Activated naive CD4-positive, alpha-beta T cell treated with anti-CD3 and anti-CD28 coated beads for 36 hours (primary cell): ENCODE measurements at places on chromosomes 5 and 9. TPM values are rescaled to one million over a fixed set of nuclear protein-coding genes. Genes with fewer than 3 reads are reported as not detected.
A peak's percentile ranks its signal among the peaks of the same experiment; 100 is the strongest.

The ACTBL2 gene
- total RNA-seq = not detected

The EMB gene
- total RNA-seq = 43.7 TPM

The ASPN gene
- total RNA-seq = not detected

The SNX30 gene
- total RNA-seq = 4.1 TPM

The NMUR2 gene
- not detected for total RNA-seq

The SPACA9 gene
- total RNA-seq = 2.9 TPM

GRCh38 chr9:136742591-136743391 lies at the start of gene LCN10:
LCN10 (minus strand) TSS chr9:136742940; CDS start chr9:136742903, 37 bp downstream.
- no peak within 1 kb of the TSS for H3K27ac ChIP-seq
- no peaks in the 10 kb centered on the region for H3K36me3 ChIP-seq
- H3K4me1 ChIP-seq = peaks cover 18% of the 10 kb centered on the region

DNA sequence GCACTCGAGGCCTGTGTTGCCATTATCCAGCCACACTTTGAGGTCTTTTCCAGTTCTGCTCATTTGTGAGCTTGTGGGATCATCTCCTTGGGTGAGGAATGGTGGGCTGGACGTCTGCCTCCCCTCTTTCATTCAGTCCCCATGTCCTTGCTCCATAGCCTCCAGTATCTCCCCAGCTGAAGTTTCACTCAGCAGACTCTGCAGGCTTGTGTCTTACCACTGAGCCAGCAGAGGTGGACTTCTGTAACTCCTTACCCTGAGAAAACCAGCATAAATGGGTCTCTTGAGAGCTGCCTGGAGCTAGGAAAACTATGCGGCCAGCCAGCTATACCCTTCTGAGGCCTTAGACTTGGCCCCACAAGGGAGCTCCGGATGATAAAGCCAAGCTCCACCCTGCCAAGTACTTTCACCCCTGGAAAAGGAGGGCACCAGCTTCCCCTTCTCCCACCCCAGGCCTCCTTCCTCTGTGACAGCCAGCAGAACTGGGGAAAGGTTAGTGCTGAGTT lies 12.2 kb downstream of the IRF1 start:
- DNase-seq = no peak
- peaks cover 7% of the 10 kb centered on the region for H3K36me3 ChIP-seq
- H3K4me1 ChIP-seq = peaks cover 54% of the 10 kb centered on the region

DNA sequence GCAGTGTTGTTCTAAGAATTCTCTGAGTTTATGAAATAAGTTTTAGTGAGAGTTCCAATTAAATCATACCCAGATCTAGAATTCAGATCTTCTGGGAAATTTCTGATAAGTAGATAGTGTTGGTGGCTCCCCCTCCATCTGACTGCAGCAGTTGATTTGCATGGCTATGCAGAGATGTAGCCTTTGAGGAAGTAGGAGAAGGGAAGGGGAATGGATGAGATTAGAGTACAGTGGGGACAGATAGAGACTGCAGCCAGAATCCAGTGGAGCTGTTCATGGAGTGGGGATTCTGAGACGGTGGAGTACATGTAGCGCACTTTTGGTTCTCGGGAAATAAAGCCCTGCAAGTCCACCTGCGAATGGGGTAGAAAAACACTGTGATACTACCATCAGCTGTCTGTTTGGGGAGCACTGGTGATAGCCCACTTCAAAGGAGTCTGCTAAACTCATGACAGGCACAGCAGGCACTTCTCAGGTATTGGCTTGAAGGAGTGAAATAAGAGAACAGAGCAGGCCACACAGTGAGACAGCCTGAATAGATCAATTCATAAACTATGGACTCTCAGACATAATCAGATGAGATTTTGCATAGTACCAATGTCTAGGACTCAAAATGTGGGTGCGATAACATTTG lies 96.8 kb downstream of the ALDH1A1 start:
- no peak overlapping the region for H3K27ac ChIP-seq
- no peak overlapping the region for H3K4me3 ChIP-seq
- no peaks in the 10 kb centered on the region for H3K4me1 ChIP-seq

DNA sequence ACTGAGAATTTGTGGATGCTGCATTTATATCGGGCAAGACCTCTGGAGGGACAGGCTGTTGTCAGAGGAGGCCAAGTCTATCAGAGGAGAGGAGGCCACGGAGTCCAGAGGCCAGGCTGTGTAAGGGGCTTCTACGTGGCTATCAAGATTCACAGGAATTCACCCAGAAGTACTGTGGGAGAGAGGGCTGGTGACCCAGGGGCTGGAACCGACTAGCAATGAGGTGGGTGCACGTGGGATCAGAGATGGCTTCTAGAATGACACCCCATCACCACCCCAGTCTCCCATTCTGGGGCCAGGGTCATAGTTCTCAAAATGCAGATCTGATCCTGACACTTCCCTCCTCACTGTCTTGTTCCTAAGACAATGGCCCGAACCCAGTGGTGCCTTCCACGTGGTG lies 61.2 kb upstream of the PHYKPL start:
- H3K4me3 ChIP-seq = no peak overlapping the region
- no peaks in the 10 kb centered on the region for H3K36me3 ChIP-seq
- H3K4me1 ChIP-seq = no peaks in the 10 kb centered on the region

DNA sequence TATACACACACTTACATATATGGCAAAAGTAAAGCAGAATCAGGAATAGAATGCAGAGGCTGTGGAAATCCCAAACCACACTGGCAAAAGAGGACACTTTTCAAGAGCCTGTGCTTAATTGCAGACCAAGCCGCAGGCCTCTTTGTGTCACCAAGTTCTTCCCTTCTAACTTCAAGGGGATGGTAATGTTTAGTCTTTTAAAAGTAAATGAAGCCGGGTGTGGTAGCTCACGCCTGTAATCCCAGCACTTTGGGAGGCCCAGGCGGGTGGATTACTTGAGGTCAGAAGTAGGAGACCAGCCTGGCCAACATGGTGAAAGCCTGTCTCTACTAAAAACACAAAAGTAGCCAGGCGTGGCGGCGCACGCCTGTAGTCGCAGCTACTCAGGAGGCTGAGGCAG lies 28.7 kb downstream of the ROR2 start:
- H3K36me3 ChIP-seq = no peaks in the 10 kb centered on the region
- H3K4me1 ChIP-seq = no peaks in the 10 kb centered on the region
- H3K4me3 ChIP-seq = no peak overlapping the region
- no peak for DNase-seq

GRCh38 chr5:71695071-71695470 lies 24.0 kb upstream of the CARTPT start:
- peaks cover 9% of the 10 kb centered on the region for H3K27me3 ChIP-seq
- no peak for DNase-seq
- H3K4me1 ChIP-seq = peaks cover 9% of the 10 kb centered on the region
- peaks cover 5% of the 10 kb centered on the region for H3K36me3 ChIP-seq
- H3K27ac ChIP-seq = no peak overlapping the region
- no peak overlapping the region for H3K4me3 ChIP-seq

- H3K27ac ChIP-seq = no peak overlapping the region
- no peak overlapping the region for H3K4me3 ChIP-seq
- H3K4me1 ChIP-seq = no peaks in the 10 kb centered on the region
- no peaks in the 10 kb centered on the region for H3K36me3 ChIP-seq
Measured at GRCh38 chr9:133758228-133758627, 20.1 kb upstream of the SARDH start.

DNA sequence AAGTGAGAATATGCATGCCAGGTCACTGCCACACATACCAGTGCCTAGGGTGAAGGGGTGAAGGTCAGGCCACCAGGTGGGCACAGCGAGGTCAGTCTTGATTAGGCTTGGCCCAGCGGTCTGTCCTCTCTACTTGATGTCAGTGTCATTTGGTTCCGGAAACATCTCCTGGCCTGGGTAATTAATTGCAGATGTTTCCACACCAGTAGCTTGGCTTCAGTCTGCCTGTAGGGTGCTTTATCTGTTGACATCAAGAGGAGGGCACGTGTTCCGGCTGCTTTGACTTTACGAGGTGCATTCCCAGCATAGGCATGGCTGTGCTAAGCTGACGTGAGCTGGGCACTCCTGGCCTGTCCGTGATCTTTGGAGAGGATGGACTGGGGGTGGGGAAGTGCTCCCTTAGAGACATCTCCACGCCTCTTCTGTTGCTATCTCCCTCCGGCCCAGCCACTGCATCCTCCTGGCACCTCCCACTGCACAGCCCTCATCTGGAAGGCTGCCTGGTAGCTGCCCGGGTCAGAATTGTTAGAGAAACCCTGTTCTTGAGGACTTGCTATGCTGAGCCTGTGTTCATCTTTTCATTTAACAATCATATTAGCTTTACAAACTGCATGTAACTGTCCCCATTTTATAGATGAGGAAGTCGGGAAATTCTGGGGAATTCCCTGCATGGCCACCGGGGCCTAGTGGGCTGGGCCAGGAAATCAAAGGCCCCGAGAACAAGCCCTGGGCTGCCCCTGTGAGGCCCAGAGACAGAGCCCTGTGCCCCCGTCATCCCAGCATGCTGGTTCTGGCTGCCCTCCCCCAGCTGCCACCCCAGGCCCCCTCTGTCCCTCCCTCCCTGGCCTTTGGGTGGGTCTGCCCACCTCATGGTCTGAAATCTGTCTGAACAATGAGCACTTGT lies 29.1 kb downstream of the JADE2 start:
- H3K27me3 ChIP-seq = no peaks in the 10 kb centered on the region
- peaks cover 37% of the 10 kb centered on the region for H3K36me3 ChIP-seq
- peak overlapping the region; percentile 80 for H3K4me3 ChIP-seq
- peaks cover 50% of the 10 kb centered on the region for H3K4me1 ChIP-seq

GRCh38 chr5:151577566-151577965 lies 13.6 kb downstream of the FAT2 start:
- H3K27me3 ChIP-seq = no peaks in the 10 kb centered on the region
- H3K27ac ChIP-seq = no peak overlapping the region
- H3K36me3 ChIP-seq = no peaks in the 10 kb centered on the region
- DNase-seq = no peak
- H3K4me3 ChIP-seq = no peak overlapping the region

- no peak overlapping the region for H3K4me3 ChIP-seq
- H3K27ac ChIP-seq = no peak overlapping the region
- peaks cover 11% of the 10 kb centered on the region for H3K4me1 ChIP-seq
- no peaks in the 10 kb centered on the region for H3K27me3 ChIP-seq
Measured at GRCh38 chr9:111527347-111527746, 2.4 kb downstream of the ZNF483 start.

GRCh38 chr9:104808035-104808614 lies 44.2 kb downstream of the NIPSNAP3B start:
- H3K27me3 ChIP-seq = no peaks in the 10 kb centered on the region
- H3K4me1 ChIP-seq = no peaks in the 10 kb centered on the region
- H3K4me3 ChIP-seq = no peak overlapping the region
- no peak for DNase-seq
- peaks cover 45% of the 10 kb centered on the region for H3K36me3 ChIP-seq
- no peak overlapping the region for H3K27ac ChIP-seq

GRCh38 chr5:133867341-133867740 lies 101.1 kb downstream of the C5orf15 start:
- H3K27ac ChIP-seq = no peak overlapping the region
- H3K27me3 ChIP-seq = no peaks in the 10 kb centered on the region
- no peak for DNase-seq
- H3K4me3 ChIP-seq = no peak overlapping the region
- H3K4me1 ChIP-seq = peaks cover 23% of the 10 kb centered on the region

DNA sequence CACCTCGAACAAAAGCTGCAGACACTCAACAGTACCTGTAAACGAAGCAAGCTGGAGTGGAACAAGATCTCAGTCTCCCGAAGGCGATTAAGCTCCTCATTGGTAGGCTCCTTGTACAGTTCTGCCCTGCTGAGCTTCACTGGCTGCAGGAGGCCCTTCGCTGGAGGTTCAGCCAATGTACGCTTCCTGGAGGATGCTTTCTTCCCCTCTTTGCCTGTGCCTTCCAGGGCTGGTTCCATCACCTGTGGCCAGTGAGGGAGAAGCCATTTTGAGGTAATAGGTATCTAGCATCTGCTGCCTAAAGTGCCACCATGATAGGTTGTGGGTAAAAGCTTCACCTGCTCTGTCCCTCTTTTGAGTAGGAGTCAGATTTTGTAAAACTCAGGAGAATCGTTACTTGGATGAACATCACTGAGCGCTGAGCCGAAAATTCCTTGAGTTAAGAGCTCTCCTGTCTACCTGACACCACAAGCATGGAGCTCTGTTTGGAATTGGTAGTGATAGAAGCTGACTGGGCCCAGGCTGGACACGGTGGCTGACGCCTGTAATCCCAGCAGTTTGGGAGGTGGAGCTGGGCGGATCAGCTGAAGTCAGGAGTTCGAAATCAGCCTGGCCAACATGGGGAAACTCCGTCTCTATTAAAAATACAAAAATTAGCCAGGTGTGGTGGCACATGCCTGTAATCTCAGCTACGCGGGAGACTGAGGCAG lies 1.4 kb downstream of the NOL6 start:
- H3K27me3 ChIP-seq = no peaks in the 10 kb centered on the region
- peak overlapping the region; percentile 93 for H3K27ac ChIP-seq
- peaks cover 32% of the 10 kb centered on the region for H3K4me1 ChIP-seq
- peak overlapping the region; percentile 95 for H3K4me3 ChIP-seq
- H3K36me3 ChIP-seq = peaks cover 30% of the 10 kb centered on the region

DNA sequence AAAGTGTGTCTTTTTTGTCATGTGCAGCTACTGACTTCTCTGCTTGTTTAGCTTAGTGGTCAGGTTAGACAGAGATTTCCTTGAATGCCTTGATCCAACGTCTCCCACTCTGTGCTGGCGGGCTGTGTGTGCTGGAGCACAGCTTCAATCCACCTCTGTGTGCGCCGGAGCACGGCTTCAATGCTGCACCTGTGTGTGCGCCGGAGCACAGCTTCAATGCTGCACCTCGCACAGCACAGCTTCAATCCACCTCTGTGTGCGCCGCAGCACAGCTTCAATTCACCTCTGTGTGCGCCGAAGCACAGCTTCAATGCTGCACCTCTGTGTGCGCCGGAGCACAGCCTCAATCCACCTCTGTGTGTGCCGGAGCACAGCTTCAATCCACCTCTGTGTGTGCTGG lies 69.0 kb upstream of the PHYKPL start:
- no peak for DNase-seq
- H3K4me3 ChIP-seq = no peak overlapping the region
- H3K4me1 ChIP-seq = no peaks in the 10 kb centered on the region
- H3K27ac ChIP-seq = no peak overlapping the region
- H3K36me3 ChIP-seq = no peaks in the 10 kb centered on the region
- peaks cover 2% of the 10 kb centered on the region for H3K27me3 ChIP-seq

DNA sequence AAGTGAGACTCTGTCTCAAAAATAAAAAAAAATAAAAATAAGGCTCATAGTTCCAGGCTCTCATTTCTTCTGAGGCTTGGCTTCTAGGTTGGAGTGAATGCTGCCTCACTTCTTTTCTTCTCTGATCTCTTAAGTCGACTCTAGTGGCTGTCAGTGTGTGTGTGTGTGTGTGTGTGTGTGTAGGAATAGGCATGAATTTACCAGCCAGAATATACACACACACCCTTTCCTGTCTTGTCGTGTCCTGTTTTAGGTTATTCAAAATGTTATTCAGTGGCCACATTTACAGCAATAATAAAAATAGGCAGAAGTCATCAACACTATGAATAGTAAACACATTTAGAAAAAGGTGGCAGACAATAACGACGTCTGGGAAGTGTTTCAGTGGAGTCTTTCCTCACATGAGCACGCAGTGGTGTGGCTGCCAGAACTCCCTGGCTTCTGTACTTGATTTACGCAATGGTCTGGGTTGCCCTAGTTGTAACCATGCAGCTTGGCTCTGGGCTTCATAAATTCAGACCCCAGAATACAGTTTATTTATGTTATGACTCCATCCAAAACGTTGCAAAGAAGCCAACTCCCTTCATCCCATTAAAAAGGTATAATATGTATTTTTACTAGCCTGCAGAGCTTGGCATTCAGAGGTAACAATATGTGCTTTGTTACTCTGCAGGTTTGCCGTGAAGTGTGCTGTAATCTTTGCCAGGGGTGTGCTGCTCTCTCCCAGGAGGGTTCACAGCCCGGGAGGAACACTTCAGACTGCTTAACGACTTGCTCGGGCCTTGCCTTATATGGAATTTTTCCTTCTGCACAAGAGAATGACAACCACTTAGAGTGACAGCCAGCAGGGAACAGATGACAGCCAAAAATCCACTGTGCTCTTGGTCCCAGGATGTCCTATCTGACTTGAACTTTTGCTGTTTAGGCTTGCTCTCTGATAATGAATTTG lies 34.4 kb upstream of the PALM2AKAP2 start:
- H3K4me1 ChIP-seq = no peaks in the 10 kb centered on the region
- DNase-seq = no peak
- H3K27ac ChIP-seq = no peak overlapping the region
- H3K27me3 ChIP-seq = peaks cover 10% of the 10 kb centered on the region
